ENCODE measurements at places on chromosomes 13 and 19.

DNA sequence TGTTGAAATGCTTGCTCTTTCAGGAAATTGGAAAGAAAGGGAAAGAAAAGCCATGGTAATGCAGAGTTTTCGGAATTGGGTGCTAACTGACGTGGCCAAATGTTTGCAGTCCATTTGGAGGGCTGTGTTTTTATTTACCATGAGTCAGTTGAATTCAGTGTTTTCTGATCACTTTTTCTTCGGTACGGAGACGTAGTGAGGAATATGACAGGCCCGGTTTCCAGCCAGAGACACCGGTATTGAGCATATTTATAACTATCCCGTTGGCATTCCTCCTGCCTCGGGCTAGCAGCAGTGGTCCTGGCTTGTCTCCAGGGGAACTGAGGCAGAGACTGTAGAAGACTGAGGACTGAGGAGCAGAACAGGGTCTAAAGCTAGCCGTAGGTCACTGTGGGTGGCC is 1.0 kb downstream of the CDC16 start:
- no peak for DNase-seq

- DNase-seq, result no peak
Observed at GRCh38 chr19:8451885-8452284, 7.1 kb downstream of the HNRNPM start.

DNA sequence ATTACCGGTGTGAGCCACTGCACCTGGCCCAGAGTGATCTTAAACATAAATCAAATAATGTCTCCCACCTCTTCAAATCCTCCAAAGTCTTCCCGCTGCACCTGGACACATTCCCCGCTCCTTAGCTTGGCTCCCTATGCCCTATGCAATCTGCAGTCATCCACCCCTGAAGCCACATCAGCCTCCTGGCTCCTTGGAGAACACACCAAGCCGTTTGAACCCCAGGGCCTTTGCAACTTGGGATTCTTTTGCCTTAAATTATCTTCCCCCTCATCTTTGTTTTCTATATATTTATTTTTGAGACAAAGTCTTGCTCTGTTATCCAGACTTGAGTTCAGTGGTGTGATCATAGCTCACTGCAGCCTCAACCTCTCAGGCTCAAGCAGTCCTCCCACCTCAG is 2.7 kb upstream of the DNAAF3 start:
- DNase-seq, result no peak

GRCh38 chr19:1938071-1938470 is 2.9 kb upstream of the CSNK1G2 start:
- DNase-seq, result no peak

DNA sequence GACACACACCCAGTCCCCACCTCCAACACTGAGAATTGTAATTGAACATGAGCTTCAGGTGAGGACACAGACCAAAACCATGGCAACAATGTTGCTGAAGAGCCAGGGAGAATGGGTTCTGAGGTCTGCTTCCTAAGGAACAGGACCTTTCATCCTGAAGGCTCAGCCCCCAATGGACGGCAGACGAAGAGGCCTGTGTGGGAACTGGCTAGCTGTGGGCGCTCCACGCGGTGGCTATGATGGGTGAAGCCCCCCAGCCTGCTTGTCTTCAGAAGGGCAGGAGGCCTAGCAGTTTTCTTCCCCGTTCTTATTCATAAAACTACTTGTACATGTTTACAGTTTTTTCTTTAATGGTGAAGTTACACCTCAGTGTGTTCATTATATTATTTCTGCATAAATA is 136.1 kb upstream of the SPACA7 start:
- no peak for DNase-seq

GRCh38 chr13:52815330-52815729 is 33.1 kb downstream of the PCDH8 start:
- no peak for DNase-seq

DNA sequence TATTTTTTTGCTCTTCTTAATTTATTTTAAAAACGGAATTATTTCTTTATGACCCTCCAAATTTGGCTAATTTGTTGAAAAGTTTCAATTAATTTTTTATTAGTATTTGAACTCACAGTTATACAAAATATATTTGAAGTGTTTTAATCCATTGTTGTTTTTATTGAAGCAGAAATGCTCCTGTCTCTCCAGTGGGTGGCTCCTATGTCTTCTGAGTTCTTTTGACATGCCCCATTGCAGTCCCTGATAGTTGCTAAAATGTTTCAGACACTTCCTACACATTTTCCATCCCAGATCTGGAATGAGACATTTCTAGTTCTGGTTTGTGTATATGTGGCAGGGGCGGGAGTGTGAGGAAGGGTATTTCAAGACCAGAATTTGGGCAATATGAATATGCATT is 579.4 kb upstream of the PRR20A start:
- no peak for DNase-seq

Data from activated CD8-positive, alpha-beta memory T cell treated with anti-CD3 and anti-CD28 coated beads for 24 hours (primary cell).